ENCODE measurements at places on chromosomes 3 and 15.

DNA sequence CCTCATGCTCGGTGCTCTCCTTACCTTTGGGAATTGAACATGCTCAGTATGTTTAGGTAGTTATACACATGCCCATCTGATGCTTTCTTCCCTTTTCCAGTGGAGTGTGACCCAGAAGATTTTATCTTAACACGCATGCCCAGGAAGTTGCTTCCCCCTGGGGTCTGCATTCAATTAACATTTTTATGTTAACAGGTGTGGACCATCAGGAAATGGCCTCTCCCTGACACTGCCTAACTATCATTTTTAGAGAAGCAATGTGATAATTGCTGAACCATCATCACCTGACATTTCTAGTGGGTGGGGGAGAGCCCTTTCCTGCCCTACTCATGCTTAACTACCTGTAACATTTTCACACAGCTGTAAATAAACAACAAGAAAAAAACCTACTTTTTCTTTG is 55.1 kb upstream of the TGFBR2 start:
- DNase-seq: no peak

GRCh38 chr3:72944696-72945095 is 51.9 kb upstream of the PPP4R2 start:
- no peak for DNase-seq

DNA sequence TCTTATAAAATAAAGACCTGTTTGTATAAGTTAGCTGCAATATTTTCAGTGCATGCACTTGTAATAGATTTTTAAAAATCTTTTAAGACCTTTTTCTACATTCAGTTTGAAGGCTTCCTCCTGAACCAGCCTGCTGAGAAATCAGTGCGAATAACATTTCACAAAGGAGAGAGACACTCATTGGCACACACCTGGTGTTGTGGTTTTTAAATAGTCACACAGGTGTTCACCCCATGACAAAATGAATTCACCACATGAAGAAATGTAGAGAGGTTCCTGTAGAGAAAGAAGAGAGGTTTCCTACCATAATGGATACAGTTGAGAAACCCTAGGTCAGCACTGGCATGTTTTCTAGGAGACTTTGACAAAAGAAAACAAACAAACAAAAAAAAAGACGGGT is 237.3 kb downstream of the CNTN6 start:
- DNase-seq: no peak

DNA sequence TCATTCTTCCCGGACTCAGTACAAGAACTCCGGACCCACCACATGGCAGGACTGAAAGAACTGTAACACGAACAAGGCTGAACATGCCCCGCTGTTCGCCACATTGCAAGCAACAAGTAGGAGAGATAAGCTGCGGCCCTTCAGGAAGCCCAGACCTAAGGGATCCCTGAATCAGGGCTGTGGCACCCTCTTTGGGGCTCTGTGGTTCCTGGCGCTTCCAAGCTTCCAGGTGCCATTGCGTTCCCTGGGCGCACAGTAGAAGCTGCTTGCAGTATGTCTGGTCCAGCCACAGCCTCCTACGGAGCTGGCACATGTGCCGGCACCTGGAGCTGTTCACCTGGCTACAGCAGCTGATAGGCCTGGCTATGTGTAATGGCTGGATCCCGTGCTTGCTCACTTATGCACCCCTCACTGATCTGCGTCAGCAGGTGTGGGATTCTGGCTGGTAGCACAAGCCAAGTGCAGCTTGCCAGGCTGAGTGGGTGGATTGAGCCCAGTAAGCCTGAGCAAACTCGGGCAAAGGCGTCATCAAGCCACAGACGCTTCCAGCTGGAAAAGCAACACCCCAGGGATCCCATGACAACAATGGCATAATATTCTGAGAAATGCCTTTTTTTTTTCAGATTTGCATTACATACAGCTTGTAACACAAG is 748.6 kb upstream of the GBE1 start:
- no peak for DNase-seq

DNA sequence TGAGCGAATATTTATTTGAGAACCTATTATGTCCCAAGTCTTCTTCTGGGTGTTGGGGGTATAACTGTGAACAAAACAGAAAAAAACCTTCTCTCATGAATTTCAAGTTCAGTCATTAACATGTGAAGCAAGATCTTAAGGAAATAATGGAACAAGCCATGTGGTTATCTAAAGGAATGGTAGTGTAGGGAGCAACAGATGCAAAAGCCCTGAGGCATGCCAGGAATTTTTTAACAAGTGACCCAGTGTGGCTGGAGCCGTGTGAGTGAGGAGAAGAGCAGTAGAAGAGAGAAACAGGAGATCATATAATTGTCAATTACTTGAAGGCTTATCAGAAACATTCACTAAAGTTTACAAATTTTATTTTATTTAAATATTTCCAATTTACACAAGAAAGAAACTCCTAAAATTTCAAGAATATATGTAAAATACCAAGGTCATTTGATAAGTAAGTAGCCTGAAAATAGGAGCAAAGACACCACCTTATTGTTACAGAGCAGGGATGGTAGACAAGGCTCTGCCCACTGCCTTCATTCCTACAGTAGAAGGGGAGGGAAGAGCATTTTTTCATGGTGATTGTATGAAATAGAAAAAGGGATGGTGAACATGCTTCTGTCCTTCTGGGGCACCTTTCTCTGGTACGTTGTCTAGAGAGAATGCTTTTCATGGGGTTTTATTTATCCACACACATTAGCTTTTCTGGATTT is 345.1 kb downstream of the PLOD2 start:
- DNase-seq: no peak

GRCh38 chr3:42562047-42562907 is 19.5 kb downstream of the SEC22C start:
- no peak for DNase-seq

GRCh38 chr3:142705198-142705597 is 18.6 kb upstream of the TRPC1 start:
- no peak for DNase-seq

GRCh38 chr3:34837848-34838741 is 801.2 kb upstream of the ARPP21 start:
- DNase-seq: no peak

GRCh38 chr3:12953201-12953995 is 112.0 kb upstream of the RPL32 start:
- no peak for DNase-seq

DNA sequence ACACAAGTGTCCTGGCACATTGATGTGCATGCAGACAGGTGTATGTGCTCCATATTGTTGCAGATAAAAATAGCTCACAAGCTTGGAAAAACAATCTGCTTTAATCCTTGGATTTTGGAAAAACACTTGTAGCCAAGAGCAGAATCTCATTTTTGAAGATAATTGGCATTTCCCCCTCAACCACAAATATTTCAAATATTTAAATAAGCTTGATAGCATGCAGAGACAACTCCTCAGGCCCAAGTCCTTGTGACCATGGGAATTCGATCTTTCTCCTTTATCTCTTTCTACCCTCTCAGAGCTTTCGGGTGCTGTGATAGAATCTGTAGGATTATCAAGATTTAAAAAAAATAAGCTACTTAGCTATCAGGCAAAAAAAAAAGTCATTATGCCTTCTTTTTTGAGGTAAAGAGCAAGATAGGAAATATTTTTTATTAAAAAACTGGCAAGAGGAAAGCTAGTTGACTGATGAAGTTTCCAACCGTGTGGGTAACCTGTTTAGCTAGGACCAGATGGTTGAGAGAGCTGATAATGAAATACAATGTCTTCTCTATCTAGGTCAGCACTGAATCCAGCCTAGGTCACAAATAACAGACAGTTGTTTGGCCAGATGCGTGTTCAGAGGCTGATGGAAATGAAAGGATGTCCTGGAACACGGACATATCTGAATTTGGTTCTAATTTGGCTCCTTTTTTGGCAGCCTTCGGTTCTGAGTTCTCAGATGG is 54.9 kb upstream of the SNRK start:
- no peak for DNase-seq

- DNase-seq: no peak
These were observed 42.6 kb downstream of the ADAMTS9 start for GRCh38 chr3:64645243-64645642.

DNA sequence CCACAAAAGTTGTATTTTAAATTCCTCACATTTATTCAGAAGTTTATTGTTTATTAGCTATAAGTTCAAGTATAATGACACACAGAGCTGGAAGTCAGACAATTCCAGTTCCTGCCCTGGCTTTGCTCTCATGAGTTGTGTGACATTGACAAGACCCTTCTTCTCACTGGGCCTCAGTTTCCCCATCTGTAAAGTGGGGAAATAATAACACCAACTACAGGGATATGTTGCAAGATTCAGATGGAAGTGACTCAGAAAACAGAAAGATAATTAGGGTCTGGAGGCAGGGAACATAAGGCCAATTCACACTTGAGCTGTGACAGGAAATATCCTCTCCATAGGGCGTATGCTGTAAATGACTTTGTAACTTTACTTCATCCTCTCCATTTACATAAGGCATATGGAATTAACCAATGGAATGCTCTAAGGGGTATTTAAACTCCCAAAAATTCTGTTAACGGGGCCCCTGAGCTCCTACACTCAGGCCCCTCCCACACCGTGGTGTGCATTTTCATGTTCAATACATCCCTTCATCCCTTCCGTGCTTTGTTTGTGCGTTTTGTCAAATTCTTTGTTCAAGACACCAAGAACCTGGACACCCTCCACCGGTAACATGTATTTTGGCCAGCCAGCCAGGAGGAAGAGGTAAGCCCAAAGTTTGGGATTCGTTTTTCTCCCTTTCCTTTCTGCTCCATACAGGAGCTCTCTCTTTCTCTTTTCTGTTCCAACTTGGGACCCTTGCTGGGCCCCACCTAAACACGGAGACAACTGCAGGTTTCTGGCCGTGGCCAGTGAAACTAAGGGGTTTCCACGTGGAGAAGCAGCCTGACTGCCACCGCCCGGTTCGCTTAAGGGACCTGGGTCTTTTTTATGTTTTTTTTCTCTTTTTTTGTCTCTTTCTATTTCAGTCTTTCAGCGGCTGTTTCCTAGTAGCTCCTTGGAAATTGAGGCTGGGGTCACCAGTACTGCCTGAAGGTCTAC is 16.9 kb downstream of the CYP11A1 start:
- no peak for DNase-seq

GRCh38 chr3:188529228-188529627 is 375.3 kb downstream of the LPP start:
- no peak for DNase-seq

- peak; percentile 37 for DNase-seq
These were observed at the start of gene SCAP for GRCh38 chr3:47475570-47476329. SCAP (minus strand) TSS chr3:47475941; CDS start chr3:47442993, 32,948 bp downstream.

DNA sequence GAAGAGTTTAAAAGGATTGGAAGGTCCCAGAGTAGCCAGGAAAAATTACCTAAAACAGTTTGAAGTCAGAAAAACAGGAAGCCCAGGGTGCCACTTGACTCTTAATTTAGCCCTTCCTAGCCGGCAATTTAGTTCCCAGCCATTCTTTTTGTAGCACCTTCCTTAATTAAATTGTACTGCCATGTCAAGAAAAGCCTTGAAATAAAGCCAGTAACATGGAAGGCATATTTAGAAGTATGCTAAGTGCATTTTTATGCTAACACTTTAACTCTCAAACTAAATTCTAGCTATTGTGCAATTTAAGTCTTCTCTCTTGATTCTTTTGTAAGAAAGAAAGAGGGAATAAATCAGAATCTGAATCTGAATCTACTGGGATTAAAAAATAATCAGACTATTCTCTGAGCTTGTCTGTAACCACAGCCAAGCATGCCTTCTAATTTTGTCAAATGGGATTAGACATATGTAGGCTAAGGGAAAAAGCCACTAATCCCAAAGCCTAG is 43.2 kb downstream of the MAP3K13 start:
- DNase-seq: no peak

- DNase-seq: no peak
These were observed 179.9 kb upstream of the ANKRD28 start for GRCh38 chr3:15977598-15978232.

- DNase-seq: no peak
These were observed 15.0 kb downstream of the KLF13 start for GRCh38 chr15:31341496-31342195.

- DNase-seq: no peak
These were observed 83.2 kb upstream of the ATP10A start for GRCh38 chr15:25946241-25946805.

DNA sequence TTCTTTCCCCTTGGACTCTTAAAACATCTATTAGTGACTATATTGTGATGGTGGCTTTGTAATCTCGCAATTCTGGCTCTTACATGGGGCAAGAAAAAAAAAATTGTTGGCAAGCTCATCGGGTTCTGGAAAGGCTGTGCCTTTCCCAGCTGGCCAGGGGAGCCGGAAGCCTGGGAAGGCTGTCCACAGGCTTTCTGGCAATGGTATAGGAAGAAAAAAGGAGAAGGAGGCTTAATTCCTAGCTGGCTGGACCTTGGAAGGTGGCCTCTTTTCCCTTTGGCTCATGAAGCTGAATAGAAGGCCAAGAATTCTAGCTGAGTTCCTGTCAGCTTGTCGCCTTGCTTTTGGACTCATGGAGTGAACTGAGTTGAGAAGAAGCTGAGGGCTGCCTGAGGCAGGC is 243.5 kb upstream of the SEMA6D start:
- DNase-seq: no peak

GRCh38 chr15:52528564-52529340 is at the start of gene MYO5A:
MYO5A (minus strand) TSS chr15:52528880; CDS start chr15:52528806, 74 bp downstream.
- peak; percentile 32 for DNase-seq

DNA sequence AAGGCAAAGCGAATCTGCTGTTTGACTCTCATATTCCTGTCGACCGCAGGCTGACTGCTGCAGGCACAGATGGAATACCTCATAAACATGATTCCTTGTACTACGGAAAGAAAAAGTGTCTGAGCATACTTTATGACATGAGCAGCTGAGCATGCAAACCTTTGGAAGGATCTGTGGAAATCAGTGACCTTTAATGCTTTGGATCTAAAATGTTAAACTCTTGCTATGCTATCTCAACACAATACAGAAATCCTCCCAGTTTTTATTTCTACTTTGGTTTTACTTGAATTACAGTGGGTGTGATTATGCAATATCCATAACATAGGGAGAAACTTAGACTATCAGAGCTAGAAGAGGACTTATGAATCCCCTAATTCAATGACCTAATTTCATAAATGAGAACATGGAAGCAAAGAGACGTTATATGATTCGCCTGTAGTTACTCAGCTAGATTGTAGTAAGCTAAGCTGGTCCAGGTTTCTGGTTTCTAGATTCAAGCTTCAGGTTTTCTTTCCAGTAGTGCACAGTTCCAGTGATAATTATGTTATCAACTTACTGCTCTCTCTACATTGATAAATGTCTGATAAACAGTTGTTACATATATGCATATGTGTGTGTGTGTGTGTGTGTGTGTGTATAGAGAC is 127.6 kb upstream of the GBE1 start:
- DNase-seq: no peak

DNA sequence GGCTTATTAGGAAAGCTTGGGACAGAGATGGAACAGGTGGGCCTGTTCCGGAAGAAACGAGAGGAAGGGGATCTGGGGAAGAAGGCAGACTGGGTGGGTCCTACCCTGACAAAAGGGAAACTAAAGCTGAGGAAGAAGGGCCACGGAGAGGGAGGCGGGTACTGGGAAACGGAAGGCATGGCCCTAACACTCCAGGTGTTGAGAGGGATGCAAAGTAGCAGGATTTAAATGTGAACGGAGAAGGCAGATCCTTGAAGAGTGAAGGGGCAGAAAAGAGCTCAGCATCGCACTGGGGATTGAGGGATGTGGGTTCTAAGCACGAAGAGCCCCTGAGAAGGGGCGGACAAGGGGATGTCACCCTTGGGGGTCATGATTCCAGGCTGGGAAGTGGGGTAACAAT is 735 bp downstream of the STIMATE start:
- DNase-seq: no peak

- DNase-seq: no peak
These were observed 8.7 kb downstream of the PCSK6 start for GRCh38 chr15:101480613-101481380.

- DNase-seq: no peak
These were observed 97.6 kb upstream of the STRIT1 start for GRCh38 chr3:155391104-155391503.

- DNase-seq: peak; percentile 86
These were observed 76.0 kb upstream of the DCBLD2 start for GRCh38 chr3:98977520-98977919.
